ENCODE measurements at places on chromosomes 7 and 10.

- DNase-seq: no peak
Measured at GRCh38 chr7:80444811-80445210, 67.1 kb downstream of the GNAT3 start.

DNA sequence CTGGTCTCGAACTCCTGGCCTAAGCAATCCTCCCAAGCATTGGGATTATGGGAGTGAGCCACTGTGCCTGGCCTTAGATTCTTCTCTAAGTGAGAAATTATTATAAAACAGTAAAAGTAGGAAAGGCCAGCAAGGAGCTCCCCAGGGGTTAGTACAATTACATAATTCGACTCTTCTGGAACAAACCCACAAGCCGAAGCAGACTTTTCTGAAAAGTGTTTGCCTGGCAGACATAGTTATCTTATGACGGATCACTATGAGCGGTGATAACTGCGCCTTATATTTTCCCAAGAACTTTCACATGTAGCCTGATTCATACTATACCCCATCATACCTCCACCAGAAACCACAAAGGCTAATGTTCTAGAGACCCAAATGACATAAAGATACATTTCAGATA is 30.2 kb upstream of the SH3PXD2A start:
- no peak for DNase-seq

DNA sequence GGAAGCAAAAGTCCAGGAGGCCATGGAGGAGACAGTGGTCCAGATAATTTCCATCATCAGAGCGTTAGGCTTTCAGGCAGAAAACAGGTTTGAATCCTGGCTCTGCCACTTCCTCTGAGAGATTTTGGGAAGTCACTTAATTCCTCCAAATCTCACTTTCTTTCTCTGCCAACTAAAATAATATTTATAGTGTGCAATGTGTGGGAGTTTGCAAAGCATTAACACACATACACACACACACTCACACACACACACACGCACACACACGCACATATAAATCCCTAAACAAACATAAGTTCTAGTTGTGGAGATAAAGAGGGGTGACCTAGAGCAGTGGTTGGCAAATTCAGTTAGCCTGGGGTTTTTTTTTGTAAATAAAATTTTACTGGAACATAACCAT is 84.8 kb downstream of the TRIL start:
- DNase-seq: no peak

DNA sequence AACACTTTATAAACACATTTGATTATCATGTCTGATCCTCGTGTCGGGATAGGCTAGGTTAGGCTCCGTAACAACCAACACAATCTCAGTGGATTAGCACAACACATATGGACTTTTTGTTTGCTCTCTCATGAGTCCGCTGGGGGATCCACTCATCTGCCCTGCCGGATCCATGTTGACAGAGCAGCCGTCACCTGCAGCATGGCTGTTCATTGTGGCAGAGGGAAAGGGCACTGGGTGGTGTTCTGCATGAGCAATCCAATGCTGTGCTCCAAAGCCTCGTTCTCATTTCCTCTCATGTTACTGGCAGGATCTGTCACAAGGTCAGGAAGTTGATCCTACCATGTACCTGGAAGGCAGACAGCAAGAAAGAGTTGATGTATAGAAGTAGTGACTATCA is 62.5 kb upstream of the RAPGEF5 start:
- no peak for DNase-seq

DNA sequence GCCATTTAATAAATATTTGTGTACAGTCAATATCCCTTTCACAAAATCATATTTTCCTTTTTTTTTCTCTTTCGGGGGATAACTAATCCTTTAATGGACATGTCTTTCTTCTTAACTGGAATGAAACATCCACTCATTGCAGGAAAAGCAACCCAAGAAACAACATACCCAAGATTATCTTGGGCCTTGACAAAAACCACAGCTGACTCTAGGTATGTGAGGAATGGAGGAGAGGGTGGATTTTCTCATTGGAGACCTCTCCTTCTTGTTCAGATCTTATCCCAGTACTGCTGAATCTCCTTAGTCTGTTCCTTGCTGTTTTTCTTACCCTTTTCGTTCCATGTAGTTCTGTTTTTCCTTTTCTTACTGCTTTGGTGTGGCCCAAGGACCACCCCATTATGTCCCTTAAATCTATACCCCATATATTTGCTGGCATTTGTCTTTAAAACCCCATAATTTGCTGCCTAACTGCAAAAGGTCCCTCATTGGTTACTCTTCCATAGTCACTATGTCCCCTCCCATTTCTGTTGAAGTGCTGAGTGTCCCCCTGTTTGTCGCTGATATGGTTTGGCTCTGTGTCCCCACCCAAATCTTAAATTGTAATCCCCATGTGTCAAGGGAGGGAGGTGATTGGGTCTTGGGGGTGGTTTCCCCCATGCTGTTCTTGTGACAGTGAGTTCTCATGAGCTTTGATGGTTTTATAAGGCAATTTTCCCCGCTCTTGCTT is 6.8 kb upstream of the CDK6 start:
- DNase-seq: no peak

GRCh38 chr7:90645784-90646183 is 49.7 kb downstream of the CDK14 start:
- DNase-seq: no peak

DNA sequence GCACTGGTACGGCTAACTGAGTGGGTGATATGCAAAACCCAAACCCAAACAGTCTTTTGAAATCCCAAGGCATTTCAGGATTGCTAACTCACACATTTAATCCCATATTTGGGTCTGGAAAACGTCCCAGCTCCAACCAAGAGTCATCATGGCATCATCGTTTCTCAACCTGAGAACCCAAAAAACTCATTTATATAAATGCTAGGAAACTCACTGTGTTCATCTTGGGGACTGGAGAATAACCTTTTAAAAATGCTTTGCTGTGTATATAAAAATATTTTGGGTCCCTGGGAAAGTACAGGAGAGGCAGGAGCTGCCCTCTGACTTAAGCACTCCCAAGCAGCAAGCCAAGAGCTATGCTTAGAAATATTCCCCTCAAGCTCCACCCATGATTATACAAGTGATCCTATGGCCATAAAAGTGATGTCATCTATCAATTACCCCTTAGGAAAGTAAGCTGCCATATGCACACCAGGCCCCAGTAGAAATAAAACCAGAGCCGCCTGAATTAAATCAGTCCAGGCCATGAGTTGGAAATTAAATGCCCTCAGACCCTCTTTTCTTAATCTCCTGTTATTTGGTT is 352.1 kb downstream of the FRMD4A start:
- no peak for DNase-seq

- no peak for DNase-seq
Measured at GRCh38 chr7:149735779-149736477, 37.5 kb downstream of the ZNF467 start.

GRCh38 chr10:88735661-88736060 is 24.2 kb upstream of the LIPN start:
- no peak for DNase-seq

GRCh38 chr10:69224862-69225657 is 4.9 kb downstream of the HKDC1 start:
- no peak for DNase-seq

DNA sequence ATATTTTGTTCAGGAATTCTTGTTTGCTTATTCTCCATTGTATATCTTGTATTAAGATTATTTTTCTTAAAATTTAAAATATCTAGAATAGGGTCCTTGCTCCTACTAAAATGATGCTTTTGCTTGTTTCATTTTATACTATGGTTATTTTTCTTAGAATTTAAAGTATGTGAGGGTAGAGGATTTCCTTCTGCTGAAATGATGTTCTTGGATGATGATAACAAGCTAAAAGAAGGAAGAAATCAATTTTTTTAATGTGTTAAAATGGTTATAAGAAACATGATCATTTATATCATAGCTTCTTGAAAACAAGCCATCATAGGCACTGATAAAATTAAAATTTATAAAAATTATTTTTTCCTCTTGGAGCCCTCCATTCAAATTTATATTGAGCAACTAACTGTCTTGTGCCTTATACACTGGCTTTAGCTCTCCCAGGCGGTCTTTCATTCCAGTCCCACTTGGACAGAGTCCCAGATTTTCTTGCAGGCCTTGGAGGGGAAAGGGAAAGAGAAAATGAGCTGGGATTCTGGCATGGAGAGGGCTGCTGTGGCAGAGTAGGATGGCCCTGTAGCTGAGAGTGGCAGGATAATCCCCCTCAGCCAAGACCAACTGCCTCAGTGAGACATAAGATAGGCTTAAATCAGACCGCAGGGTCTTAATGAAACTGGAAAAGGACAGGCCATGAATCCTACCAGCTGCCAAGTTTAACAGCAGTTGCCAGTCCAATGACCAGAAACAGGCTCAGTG is 60.2 kb downstream of the DNAJB9 start:
- DNase-seq: no peak

DNA sequence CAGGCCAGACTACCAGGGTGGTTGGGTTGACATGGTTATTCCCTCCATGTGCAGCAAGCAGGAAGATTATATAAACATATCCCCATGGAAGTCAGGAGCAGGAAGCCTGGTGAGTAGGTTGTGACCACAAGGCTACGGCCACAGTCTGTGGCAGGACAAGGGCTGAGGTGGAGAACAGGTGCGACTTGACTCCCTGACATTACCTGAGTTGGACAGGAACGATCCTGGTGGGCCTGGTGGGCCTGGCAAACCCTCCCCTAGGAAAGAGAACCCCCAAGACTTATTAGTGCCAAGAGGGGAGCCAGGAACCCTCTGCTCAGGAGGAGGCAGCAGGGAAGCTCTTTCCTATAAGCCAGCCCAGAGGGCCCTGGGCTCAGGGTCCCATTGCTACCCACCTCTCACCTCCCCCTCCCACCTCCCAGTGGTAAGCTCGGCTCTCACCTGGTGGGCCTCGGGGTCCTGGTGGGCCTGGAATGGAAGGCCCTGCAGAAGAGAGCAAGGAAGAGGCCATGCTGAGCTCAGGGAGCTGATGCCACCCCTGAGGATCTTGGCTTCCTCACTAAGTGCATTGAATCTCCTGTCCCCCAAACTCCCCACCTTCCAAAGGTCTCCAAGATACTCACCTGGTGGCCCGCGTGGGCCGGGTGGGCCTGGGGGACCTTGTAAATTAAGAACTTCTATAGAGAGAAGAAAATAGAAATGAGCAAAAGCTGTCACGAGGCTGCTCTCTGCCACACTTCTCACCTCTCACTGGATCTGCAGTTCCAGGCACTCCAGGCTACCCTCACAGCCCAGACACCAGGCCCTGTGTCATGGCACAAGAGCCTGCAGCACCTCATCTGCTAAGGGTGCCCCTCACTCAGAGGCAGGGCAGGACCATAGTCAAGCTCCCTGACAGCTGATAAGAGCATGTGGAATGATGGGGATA is 44.6 kb downstream of the COL17A1 start:
- DNase-seq: no peak

DNA sequence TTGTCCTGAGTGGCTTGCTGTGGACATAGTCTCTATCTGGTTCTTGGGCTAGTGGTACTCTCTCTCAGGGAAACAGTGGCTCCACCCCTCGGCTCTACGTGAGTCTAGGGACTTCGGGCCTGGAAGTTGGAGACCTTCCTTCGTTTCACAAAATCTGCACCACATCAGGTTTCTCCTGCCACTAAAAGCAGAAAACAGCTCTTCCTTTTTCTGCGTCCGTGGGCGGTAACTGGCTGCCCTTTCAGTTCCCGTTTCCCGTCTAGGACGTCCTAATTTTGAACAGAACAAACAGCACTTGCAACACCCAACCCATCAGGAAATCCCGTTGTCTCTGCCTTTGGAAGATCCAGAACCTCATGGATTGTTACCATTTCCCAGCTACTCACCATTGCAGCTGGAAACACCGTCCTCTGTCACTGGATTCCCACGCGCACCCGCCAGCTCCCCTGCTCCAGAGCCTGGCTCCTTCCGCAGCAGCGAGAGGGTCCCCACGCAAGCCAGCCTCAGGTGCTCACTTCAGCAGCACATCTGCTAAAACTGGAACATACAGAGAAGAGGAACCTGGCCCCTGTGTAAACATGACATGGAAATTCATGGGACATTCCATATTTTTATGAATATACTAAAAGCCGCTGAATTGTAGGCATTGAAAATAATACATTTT is 311.4 kb upstream of the AKR1E2 start:
- no peak for DNase-seq

- DNase-seq: no peak
Measured at GRCh38 chr7:116588641-116589594, 64.1 kb downstream of the CAV1 start.

DNA sequence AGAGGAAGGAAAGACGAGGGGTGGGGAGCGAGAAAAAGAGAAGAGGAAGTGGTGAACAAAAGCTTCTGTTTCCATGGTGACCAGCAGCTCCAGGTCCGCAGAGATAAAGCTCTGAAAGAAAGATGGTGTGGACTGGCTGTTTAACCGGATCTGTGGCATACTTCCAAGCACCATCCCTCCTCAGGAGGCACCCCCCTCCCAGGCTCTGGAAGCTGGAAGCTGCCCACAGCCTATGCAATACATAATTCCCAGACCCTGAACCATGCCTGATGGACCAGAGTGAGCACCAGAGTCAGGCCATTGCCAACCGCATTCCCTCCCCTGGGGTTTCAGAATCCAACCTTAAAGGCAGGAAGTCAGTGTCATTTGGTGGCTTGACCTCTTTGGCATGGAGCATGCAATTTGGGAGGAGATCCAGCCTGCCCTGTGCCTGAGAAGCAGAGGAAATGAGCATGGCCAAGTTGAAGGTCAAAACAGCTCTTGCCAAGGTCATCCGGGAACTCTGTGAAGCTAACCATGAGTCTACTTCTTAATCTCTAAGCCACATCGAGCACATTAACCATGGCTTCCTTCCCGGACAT is 22.2 kb upstream of the CPXM2 start:
- no peak for DNase-seq

GRCh38 chr7:30910411-30911073 is 1.1 kb upstream of the AQP1 start:
- DNase-seq: no peak

DNA sequence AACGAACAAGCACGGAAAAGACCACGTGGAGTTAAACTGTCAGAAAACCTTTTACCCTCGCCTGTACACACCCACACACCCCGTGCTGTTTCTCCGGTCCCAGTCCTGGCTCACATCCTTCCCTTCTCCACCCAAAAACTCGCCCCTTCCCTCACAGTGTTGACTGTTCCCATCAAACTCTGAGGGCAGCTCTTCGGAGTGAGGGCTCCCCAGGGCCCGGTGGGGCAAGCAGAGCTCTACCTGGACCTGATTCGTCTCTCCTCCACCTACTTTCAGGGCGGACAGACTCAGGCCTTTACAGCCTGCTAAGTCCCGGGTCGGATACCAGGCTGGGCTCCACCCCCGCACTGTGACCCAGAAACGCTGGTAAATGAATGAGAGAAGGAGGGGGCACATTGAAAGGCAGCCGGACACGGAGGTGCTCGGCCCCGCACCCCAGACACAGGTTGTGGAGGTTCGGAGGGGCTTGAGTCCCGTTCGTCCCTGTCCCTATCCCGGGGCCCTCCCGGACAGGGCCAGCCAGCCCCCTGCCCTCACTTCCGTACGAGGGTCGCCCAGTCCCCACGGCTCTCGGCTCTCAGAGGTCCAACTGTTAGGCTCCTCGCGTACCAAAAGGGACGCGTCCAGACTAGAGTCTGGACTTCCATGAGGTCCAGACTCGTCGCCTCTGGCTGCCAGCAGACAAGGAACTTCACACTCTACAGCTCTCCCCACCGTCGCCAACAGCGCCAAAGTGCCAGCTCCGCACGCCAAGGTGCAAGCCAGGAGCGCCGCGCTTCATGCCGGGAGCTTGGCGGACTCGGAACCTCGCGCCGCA is 31.7 kb upstream of the ASL start:
- DNase-seq: no peak

GRCh38 chr7:22129166-22129565 is 183.5 kb upstream of the CDCA7L start:
- DNase-seq: no peak

GRCh38 chr7:45126201-45126600 is 14.7 kb upstream of the TBRG4 start:
- DNase-seq: no peak

GRCh38 chr7:134773164-134773563 is 6.3 kb upstream of the CALD1 start:
- no peak for DNase-seq

- DNase-seq: no peak
Measured at GRCh38 chr7:98165827-98166667, 45.2 kb upstream of the BHLHA15 start.

Data from cortex of kidney (tissue), 1 donor.